ENCODE measurements at places on chromosomes 2 and 18.

GRCh38 chr2:16481351-16481750 lies 184.3 kb downstream of the CYRIA start:
- DNase-seq, result no peak

DNA sequence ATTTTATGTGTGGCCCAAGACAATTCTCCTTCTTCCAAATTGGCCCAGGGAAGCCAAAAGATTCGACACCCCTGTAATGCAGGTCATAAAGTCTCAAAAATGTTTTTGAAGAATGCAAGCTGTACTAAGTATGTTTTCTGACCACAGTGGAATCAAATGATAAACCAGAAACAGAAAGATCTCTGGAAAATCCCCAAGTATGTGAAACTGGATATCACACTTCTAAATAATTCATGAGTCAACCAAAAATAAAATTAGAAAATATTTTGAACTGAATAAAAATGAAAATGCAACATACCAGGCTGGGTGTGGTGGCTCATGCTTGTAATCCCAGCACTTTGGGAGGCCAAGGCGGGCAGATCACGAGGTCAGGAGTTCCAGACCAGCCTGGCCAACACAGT lies 34.1 kb upstream of the UBE2F start:
- DNase-seq, result no peak

- no peak for DNase-seq
These were observed 2.2 kb downstream of the KIAA1328 start for GRCh38 chr18:36831139-36831538.

GRCh38 chr2:46164529-46165301 lies 132.5 kb upstream of the EPAS1 start:
- no peak for DNase-seq

GRCh38 chr2:128444816-128445522 lies 126.3 kb upstream of the HS6ST1 start:
- DNase-seq, result no peak

DNA sequence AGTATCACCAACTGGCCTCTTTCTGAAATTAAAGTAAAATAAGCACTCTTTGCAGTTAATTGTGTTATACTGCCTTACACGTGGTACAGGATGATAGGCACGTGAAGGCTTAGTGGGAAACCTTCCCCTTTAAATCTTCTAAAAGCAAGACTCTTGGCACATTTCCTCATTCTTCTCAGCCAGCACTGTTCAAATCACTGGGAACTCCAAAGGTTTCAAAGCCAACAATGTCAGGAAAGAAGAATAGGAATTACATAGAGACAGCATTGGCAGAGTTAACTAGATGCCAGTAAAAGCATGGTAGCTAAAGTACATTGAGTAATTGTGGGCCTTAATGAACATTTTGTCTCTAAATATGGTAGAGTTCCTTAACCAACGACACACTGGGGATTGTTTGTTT lies 96.4 kb downstream of the DTNA start:
- no peak for DNase-seq

DNA sequence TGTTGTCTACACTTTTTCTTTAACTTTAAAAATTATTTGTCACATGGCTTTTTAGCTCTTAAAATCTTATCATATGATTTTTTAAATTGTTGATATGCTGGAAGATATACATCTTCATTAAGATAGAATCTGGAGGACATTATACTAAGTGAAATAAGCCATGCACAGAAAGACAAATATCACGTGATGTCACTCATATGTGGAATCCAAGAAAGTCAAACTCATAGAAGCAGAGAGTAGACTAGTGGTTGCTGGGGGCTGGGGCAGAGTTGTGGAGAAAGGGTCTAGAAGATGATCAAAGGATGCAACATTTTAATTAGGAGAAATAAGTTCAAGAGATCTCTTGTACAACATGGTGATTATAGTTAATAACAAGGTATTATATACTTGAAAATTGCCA lies 280.9 kb downstream of the GULP1 start:
- DNase-seq, result no peak

- peak; percentile 76 for DNase-seq
These were observed 16.8 kb upstream of the ITM2C start for GRCh38 chr2:230847883-230848388.

DNA sequence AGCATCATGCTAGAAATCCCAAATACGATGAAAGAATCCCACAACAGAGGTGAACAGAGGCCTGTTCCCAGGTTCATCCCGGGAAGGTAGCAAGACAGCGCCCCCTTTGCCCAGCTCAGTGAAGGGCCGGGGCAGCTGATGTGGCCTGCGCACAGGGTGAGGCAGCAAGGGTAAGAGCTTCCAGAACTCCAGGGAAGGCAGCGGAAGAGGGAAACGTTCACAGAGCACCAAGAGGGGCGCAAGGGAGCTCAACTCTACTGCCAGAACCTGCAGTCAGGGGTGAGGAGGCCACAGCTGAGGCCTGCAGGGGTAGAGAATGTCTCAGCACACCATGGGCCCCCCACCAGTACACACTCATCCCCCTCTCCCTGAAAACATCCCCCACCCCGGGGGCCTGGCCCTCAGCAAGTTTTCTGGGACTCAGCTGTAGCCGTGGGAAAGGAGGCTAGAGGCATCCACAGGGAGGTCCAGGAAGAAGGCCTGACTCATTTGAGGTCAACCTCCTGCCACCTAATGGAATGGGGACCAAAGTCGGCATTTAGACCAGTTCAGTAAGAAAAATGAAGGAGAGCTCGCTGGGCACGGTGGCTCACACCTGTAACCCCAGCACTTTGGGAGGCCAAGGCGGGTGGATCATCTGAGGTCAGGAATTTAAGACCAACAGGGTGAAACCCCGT lies 95.6 kb upstream of the ASAP2 start:
- DNase-seq, result no peak

GRCh38 chr2:200378652-200379290 lies 72.3 kb downstream of the SPATS2L start:
- DNase-seq, result no peak

GRCh38 chr2:159613651-159614285 lies 2.6 kb downstream of the BAZ2B start:
- DNase-seq, result no peak

- no peak for DNase-seq
These were observed 36.8 kb downstream of the DPP4 start for GRCh38 chr2:162037028-162037795.

- no peak for DNase-seq
These were observed 61.1 kb upstream of the RAPH1 start for GRCh38 chr2:203596183-203596582.

DNA sequence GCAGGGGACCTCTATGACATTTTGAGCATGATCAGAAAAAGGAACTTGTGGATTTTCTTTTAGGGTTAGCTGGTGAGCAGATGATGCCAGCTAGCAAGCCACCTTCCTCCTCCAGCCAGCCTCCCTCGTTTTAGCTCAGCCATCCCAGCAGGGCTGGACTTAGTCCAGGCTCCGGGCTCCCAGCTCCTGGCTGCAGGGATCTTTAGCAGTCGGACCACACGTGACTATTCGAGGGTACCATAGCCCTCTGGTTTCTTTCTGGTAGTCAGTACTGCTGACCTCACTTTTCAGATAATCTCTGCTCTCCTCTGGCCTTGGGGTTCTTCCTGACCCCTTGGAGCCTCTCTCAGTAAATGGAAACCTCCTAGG lies 31.8 kb downstream of the NCK2 start:
- no peak for DNase-seq

DNA sequence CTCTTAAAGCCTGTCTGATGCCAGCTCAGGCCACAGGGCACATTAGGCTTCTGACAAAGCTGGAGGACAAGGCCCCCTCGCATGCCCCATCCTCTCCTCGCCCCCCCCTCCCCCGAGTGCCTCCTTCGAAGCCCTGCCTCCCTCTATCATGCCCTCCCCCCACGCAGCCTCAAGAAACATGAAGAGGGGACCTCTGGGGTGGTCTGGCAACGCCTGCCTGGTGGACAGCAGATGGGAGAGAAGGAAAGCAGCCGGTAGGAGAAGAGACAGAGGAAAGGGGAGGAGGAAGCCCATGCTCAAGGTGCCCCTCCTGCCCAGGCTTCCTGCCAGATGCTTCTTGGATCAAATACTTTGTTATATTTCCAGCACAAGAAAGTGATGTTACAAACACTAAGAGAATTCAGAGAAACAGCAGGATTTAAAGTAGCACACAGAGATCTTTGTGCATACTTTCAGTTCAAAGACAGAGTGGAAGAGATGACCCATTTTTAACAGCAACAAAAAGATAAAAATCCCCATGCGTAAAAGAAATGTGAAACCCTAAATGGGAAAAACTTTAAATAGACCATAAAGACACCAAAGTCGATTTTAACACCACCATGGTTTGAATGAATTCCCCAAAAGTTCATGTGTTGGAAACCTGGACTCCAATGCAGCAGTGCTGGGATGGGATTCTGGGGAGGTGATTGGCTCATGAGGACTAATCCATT lies 19.0 kb downstream of the BOK start:
- DNase-seq, result no peak

DNA sequence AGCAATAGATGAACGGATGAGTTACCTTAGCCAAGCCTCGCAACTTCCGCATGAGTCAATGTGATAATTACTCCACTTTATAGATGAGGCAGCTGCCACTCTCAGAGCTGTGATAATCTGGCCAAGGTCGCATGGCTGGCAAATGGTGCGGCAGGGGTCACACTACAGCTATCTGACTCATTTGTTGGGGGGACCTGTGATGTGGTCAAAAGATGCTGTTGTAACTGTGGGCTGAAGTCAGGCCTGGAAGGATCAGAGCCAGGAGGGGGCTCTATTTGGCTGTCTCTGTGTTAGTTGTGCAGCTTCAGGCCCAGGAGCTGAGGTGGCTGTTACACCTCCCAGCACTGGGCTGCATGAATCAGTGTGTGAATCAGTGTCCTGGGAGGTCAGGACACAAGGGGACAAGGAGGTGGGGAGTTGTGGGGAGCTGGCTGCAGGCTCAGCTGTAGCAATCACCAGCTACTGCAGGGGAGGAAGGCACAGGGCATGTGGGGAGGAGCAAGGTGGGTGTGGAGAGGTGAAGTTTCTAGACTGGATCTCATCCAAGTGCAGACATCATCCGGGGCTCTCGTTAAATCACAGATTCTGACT lies 33.1 kb downstream of the NGEF start:
- no peak for DNase-seq

- DNase-seq, result peak; percentile 66
These were observed 49.7 kb upstream of the ODC1 start for GRCh38 chr2:10497797-10498251.

GRCh38 chr2:239253264-239253663 lies 147.6 kb downstream of the HDAC4 start:
- no peak for DNase-seq

DNA sequence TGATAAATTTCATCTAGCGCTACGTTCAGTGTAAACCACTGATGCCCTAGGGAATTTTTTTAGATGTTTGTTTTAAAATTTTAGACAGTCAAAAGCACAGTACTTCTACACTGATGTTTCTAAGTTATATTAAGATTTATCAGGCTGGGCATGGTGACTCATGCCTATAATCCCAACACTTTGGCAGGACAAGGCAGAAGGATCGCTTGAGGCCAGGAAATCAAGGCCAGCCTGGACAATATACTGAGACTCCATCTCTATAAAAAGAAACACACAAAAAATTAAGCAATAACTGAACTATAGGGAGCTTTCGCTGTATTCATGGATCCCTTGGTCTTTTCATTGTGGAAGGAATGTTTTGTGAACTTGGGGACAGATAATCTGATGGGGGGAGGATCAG lies 50.6 kb upstream of the MAPRE2 start:
- DNase-seq, result no peak

GRCh38 chr2:106956879-106957278 lies 70.9 kb upstream of the ST6GAL2 start:
- no peak for DNase-seq

DNA sequence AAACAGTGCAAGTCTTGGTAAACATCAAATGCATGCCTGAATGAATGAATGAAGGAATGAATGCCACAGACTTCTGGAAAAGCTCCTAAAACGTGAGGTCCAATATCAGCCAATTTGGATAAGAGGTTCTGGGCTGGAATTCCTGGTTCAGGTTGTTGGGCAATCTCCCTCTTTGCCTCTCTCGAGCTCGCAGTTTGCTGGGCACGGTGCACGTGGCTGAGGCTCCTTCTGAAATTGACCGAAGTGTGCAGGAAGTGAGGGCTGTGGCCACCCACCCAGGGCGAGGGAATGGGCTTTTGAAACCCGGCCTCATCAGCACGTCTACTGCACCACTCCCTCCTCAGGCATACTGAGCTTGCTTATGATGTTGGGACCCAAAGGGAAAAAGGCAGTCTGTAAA lies 288.8 kb upstream of the HS6ST1 start:
- no peak for DNase-seq

GRCh38 chr18:79405019-79405780 lies 9.5 kb downstream of the NFATC1 start:
- DNase-seq, result no peak

DNA sequence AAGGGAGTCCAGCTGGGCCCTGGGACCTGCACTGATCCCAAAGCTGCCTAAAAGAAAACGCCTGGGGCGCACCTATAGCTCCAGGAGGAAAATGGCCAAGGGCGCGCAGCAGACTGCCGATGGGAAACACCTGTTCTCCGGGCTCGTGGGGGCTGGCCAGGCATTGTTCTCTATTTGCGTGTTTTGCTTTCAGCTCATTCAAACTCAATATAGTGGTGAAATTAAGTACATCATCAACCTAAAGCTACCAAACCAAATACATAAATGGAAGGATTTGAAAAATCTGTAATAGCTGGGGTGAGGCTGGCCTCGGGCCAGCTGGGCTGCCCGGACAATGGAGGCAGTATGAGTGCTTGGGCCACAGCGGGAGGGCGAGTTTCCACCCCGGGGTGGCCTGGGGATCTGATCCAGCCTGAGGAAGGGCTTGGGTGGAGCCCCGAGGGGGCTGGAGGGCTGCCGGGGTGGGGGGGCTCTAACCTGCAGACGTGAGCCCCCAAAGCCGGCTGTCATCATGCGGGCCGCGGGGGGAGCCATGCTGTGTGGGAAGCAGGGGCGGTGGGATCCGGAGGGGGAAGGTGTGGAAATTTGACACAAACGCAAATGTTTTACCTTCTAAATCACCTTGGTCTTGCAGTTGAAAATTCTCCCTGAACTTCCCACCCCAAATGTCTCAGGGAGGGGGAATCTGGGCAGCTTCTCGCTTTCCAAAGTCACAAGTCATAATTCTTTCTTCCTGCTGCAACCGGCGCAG lies 77.6 kb downstream of the ASB1 start:
- no peak for DNase-seq

- no peak for DNase-seq
These were observed 14.4 kb upstream of the SMIM21 start for GRCh38 chr18:75441896-75442295.

- no peak for DNase-seq
These were observed 6.7 kb downstream of the WDCP start for GRCh38 chr2:24040511-24040910.
